HTR-8/SVneo (cell line): ENCODE measurements at places on chromosomes 1 and 21.

DNA sequence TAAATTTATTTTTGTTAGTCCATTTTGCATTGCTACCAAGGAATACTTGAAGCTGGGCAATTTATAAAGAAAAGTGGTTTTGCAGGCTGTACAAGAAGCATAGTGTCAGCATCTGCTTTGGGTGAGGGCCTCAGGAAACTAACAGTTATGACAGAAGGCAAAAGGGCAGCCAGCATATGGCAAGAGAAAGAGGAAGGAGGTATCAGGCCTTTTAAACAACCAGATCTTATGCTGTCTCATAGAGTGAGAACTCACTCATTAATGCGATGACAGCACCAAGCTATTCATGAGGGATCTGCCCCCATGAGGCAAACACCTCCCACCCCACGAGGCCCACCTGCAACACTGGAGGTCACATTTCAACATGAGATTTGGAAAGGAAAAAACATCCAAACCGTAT is 898.4 kb downstream of the KCNT2 start:
- no peak for DNase-seq

- no peak for DNase-seq
Measured at GRCh38 chr1:154741741-154742495, 128.2 kb downstream of the KCNN3 start.

DNA sequence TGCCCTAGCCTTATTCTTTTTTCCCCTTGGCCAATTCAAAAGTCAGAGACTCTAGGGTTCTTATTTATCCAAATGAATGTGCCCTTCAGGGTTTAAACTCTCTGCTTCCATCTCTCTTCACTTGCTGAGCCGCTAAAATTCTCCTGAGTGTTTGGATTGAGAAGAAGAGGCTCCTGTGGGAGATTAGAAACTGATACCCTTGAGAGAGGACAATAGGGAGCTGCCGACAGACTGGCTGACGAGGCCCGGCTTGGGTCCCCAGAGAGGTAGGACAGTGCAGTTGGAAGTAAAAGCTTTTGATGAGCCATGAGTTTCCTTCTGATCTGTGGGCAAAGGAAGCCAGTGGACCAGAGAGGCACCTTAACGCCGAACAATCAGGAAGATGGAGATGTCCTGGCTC is 41.3 kb upstream of the UBE2U start:
- DNase-seq = no peak

- no peak for DNase-seq
Measured at GRCh38 chr21:41016472-41016871, 151.5 kb upstream of the BACE2 start.

DNA sequence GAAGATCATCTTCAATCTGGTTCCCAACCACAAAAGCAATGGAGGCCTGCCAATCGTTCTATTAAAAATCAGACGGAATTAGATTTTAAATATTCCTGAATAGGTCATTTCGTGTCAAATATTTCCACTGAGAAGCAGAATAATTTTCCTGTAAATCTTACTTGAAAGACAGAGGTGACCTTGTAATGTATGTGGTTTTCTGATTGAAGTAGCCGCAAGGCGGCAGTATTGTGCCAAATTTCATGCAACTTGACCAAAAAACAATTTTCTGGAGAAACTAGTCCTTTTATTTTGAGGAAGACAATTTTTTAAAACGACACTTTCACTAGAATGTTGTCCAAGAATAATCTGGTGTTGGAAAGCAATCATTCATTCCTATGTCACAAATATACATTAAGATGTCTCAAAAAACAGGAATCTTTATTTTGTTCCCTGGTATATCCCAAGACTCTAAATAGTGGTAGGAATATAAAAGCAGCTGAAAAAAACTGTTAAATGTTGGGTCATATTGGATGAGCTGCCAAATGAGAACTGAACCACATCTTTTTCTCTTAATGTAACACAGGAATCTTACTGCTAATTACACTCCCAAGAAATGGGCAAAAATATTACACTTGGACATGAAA is 33.6 kb downstream of the SPAG17 start:
- peak; percentile 1 for DNase-seq

DNA sequence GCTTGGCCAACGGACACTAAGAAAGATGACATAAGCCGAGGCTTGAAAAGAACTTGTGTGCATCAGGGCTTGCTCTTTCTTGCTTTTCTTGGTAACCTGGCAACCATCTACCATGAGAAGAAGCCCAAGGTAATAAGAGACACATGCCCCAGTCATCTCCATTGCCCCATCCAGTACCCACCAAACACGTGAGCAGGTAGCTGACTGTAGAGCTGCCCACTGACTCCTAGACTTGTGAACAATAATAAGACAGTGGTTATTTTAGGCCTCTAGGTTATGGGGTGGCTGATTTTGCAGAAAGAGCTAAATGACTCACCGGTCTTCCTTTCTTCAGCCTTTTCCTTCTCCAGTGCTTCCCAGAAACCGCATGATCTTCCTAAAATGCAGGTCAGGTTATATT is 105.0 kb upstream of the JUN start:
- no peak for DNase-seq

DNA sequence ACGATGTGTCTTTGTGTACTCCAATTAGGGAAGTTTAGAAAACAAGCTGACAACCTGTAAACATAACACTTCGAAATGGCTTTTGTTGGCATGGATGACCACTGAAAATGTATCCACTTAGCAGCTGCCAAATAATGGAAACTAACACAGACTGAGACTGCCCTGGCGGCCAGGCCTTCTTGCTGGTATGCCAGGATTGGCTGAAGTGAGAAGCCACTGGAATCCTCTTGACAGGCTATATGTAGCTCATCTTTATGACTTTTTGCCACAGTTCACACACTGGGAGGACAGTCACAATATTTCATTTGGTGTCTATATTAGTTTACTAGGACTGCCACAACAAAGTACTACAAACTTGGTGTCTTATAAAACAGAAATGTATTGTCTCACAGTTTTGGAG is 12.9 kb upstream of the CTBS start:
- DNase-seq = no peak

- DNase-seq = no peak
Measured at GRCh38 chr1:53557369-53557768, 98.2 kb downstream of the DMRTB1 start.

DNA sequence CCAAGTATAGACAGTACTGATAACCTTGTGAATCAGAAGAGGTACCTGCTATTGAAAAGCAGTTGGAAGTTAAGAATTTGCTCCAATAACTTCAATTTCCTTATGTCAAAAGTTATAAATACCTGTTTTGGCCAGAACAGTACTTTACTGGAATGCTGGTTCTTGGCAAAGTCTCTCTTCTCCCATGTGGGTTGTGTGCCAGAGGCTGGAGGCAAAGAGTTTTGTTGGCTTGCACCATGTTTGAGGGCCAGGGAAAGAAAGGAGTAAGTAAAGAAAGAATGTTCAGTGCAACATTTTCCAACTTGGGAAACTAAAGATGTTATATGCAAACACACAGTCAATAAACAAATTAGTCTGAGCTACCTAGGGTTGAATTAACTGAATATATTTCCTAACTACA is 67.0 kb upstream of the DYNLT5 start:
- DNase-seq = no peak

GRCh38 chr1:239976130-239976968 is 115.3 kb upstream of the FMN2 start:
- DNase-seq = peak; percentile 52

DNA sequence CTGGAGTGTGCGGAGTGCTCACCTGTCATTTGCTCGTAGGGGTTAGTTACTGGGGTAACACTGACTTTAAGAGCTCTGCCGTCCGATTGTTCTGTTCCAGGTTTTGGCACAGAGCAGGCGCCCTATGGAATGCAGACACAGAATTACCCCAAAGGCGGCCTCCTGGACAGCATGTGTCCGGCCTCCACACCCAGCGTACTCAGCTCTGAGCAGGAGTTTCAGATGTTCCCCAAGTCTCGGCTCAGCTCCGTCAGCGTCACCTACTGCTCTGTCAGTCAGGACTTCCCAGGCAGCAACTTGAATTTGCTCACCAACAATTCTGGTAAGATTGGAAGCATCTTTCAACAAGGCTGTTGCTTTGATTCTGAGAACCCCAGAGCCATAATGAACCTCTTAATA is 12.6 kb downstream of the ETS2 start:
- no peak for DNase-seq

DNA sequence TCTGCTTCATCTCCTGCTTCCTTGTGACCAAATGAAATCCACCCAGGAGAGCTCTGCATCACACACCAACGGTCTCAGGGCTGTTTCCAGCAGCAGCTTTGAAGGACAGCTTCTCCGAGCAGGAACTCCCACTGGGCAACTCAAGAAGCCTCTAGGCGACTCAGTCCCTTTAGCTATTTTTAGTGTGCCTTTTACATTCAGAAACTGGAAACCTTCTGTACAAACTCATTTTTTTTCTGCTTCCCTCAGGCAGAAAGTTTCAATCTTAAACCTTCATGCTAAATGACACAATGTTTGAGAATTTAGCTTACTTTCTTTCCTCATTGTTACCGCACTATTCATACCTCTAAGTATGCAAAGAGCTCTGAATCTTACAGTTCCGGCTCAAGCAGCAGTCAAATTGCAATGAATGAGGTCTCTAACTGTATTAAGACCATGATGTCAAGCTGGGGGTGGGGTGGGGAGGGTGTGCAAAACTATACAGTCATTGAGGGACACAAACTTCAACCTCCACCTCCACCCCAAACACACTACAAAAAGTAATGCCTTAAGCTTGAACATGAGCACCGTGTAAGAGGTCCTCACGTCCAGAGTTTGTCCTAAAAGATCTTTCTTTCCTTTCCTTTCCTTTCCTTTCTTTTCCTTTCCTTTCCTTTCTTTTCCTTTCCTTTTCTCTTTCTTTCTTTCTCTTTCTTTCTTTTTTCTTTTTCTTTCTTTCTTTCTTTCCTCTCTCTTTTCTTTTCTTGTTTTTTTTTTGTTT is 16.4 kb upstream of the TARBP1 start:
- DNase-seq = peak; percentile 50

GRCh38 chr1:22369294-22370189 is 82.1 kb upstream of the ZBTB40 start:
- no peak for DNase-seq

- DNase-seq = no peak
Measured at GRCh38 chr1:209260136-209260535, 323.4 kb upstream of the CAMK1G start.

DNA sequence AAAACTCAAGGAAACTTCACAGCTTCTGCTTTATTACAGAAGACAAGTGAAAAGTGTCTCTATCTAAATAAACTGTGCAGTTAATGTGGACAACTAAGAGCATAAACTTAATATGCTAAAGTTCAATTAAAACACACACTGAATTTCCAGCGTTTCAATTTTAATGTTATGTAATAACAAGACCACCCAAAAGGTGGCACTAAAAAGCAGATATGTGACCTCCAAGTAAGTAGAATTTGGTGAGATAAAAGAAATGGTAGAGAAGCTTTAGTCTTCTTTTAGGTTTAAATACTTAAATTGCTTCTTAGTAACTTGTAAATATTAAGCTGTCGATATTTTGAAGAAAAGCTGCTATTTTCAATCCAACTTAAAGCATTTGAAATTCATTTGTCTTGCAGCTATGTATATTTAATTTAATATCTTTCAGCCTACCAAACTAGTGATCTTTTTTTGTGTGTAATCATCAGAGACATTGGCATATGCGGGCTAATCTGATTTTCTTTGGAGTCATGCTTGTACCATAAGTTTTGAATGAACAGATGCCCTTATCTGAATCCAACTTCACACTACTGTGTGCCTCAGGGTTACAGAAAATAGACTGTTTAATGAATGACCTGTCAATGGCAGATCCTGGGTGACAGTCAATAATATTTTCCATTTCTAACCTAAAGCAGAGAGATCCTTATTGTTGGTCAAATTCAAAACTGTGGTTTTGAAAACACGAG is 36.5 kb upstream of the ADAMTS1 start:
- DNase-seq = peak; percentile 19

DNA sequence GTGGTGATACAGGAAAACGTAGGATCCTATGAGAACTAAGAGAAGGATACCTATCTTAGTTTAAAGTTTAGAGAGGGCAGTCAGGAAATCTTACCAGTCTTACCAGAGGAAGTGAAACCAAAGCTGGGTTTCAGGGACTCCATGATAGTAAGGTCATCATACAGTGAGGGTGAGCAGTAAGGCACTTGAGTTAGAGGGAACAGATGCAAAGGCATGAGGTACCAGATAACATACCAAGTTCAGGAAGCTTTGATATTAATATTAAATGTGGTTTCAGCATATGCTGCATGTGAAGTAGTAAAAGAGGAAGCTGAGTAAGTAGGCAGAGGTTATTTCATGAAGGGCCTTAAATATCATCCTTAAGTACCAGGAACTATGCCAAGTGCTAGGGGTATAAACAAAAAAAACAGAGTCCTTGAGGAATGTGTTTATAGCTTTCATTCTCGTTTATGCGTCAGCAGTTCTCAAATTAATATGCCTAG is 16.9 kb downstream of the ATG4C start:
- no peak for DNase-seq

- no peak for DNase-seq
Measured at GRCh38 chr1:45348966-45349677, 8.9 kb upstream of the MUTYH start.

DNA sequence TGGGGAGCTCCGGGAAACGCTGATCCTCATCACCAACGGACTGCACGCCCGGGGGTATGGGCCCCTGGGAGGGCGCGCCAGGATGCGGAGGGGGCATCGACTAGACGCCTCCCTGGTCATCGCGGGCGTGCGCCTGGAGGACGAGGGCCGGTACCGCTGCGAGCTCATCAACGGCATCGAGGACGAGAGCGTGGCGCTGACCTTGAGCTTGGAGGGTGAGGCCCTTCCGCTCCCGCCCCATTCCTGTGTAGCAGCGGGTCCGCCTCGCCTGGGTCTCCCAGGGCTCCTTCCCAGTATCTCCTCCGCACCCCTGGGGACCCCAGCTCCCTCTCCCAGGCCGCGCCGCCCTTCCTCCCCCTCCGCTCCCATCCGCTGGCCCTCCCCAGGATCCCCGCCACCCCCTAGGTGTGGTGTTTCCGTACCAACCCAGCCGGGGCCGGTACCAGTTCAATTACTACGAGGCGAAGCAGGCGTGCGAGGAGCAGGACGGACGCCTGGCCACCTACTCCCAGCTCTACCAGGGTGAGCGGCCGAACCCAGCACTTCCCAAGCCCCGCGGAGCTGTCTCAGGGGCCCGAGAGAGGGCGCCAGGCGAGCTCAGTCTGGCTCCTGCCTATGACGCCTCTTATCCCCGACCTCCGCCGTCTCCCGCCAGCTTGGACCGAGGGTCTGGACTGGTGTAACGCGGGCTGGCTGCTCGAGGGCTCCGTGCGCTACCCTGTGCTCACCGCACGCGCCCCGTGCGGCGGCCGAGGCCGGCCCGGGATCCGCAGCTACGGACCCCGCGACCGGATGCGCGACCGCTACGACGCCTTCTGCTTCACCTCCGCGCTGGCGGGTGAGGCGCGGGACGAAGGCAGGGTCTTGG is 5.0 kb downstream of the HAPLN2 start:
- DNase-seq = no peak
